ENCODE measurements at places on chromosomes 6 and 20.

GRCh38 chr6:156778454-156779205 is 1.5 kb downstream of the ARID1B start:
- no peak for DNase-seq

DNA sequence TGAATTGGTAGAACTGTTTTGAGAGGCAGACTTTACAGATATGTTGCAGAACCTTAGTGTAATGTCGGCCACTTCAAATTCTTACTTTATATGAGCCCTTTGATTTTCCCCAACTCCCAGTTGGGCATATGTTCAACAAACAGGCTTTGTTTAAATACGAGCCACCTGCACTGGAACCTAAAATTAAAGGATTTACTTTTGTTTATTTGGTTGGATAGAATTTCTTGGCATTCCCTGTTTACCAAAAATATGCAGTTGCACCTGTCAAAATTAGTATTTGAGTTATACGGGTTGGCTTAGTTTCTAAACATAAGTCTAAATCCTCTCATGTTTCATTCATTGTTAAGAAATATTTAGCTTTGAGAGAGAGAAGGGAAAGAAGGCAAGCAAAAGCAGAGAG is 2.4 kb upstream of the GLYATL3 start:
- no peak for DNase-seq

DNA sequence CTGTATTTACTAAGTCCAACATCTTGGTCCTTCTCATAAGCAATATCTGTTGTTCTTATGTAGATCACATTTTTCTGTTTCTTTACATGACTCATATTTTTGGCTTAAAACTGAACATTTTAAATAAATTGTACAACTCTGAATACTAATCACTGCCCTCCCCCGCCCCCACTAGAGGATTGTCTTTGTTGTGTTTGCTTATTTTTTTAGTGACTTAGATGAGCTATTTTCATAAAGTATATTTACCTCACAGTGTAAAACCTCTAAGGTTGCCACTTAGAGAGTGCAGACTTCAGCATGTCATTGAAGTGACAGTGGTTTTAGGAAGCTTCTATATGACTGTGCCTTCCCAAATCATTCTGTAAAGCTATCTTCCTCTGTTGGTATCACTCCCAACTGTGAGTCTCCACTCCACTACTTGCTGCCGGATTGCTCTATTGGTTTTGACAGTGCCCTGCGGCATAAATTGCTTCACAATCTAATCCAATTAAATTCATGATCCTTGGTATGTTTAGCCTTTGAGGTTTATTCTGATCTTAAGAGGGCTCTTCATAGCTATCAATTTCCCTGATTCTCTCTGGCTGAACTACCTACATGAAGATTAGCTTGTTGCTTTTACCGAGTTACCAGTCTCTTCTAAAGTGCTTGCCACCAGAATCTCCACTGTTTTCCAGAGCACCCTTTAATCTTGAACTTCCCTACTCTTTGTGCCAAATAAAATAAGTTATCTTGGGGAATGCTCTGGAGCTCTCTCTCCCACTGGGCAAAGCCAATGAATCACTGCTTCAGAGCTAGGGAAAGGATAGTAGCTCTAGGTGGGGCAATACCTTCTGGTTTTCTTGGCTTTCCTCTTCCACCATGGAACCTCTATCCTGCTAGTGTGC is 33.0 kb downstream of the SPTLC3 start:
- no peak for DNase-seq

- DNase-seq = no peak
These were observed 407.9 kb upstream of the BTBD3 start for GRCh38 chr20:11509776-11510175.

GRCh38 chr6:40956936-40957335 is 82.1 kb downstream of the UNC5CL start:
- no peak for DNase-seq

- DNase-seq = no peak
These were observed 258.6 kb downstream of the SOD2 start for GRCh38 chr6:159434410-159434809.

DNA sequence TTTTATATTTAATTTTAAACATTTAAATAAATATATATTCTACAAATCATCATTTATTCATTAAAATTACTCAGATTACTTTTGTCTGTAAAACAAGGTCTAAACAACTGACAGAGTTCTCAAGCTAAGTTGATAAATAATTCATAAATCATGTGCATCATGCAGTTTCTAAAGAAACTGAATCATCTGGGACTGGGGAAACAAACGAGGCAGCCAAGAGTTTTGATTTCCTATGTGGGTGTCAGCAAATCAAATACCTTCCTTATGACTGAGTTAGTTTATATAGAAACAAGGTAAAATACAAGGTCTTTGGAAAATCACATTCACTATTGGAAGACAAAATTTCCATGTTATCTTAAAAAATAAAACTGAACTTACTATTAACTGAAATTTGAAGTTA is 149.9 kb upstream of the BEND6 start:
- no peak for DNase-seq

DNA sequence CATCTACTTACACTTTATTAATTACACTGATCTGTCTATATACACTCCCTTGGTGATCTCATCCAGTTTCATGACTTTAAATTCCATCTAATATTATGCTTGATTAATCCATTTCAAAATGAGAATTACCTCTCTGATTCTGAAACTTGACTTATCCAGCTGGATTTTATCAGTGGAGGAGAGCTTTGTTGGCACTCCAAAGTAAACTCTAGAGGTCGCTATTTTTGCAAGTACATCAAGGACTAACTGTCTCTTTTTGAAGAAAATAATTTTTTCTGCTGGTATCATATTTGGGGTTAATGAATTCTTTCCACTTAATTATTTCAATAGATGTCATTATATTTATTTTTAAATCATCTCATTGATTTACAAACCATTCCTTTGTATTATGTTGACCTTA is 630.3 kb upstream of the MAN1A1 start:
- peak; percentile 13 for DNase-seq

GRCh38 chr6:8215631-8216030 is 113.3 kb upstream of the EEF1E1 start:
- no peak for DNase-seq

- DNase-seq = no peak
These were observed 182.0 kb downstream of the PHACTR1 start for GRCh38 chr6:12898603-12899002.

GRCh38 chr6:2632368-2632767 is 118.4 kb downstream of the MYLK4 start:
- no peak for DNase-seq

DNA sequence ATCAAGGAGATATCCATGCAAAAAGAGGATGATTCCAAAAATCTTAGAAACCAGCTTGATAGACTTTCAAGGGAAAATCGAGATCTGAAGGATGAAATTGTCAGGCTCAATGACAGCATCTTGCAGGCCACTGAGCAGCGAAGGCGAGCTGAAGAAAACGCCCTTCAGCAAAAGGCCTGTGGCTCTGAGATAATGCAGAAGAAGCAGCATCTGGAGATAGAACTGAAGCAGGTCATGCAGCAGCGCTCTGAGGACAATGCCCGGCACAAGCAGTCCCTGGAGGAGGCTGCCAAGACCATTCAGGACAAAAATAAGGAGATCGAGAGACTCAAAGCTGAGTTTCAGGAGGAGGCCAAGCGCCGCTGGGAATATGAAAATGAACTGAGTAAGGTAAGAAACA is 10.1 kb upstream of the SNRNP48 start:
- DNase-seq = no peak

DNA sequence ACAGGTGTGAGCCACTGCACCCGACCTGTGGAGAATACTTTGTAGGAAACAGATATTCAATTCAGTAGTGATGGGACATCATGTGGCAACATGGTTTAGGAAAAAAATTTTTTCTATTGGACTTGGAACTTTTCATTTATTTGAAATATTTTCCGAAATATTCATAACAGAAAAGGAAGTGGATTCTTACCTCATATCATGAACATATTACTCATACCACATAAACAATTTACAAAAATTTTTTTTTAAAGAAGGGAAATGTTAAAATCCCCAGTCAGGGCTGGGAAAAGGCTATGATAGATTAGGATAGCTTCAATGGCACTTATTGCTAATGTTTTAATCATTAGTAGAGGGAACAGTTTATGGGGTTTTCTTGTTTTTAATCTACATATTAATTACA is 6.8 kb upstream of the ALDH8A1 start:
- no peak for DNase-seq

GRCh38 chr6:164967102-164967501 is 342.3 kb downstream of the C6orf118 start:
- peak; percentile 16 for DNase-seq

Data from kidney capillary endothelial cell (primary cell).